Fibroblast of mammary gland (primary cell): ENCODE measurements at places on chromosomes 3 and 15.

DNA sequence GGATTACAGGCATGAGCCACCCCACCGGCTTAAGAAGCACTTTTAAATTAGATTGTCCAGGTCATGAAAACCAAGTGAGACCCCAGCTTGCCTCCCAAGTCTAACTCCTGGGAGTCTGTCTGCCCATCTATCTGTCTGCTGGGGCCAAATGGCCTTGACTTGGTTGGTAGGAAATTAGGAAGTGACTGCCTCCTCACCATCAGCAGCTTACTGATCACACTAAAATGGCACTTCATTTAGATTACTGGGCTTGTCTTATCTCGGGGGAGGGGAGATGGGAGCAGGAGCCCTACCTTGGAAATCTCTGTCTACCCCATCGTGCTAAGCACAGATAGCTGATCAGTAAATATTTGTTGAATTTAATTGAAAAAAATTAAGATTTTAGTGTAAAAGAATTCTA is 5.6 kb upstream of the LRRC2 start:
- DNase-seq: no peak

GRCh38 chr3:139982404-139982803 is 47.4 kb downstream of the CLSTN2 start:
- peak; percentile 6 for DNase-seq

DNA sequence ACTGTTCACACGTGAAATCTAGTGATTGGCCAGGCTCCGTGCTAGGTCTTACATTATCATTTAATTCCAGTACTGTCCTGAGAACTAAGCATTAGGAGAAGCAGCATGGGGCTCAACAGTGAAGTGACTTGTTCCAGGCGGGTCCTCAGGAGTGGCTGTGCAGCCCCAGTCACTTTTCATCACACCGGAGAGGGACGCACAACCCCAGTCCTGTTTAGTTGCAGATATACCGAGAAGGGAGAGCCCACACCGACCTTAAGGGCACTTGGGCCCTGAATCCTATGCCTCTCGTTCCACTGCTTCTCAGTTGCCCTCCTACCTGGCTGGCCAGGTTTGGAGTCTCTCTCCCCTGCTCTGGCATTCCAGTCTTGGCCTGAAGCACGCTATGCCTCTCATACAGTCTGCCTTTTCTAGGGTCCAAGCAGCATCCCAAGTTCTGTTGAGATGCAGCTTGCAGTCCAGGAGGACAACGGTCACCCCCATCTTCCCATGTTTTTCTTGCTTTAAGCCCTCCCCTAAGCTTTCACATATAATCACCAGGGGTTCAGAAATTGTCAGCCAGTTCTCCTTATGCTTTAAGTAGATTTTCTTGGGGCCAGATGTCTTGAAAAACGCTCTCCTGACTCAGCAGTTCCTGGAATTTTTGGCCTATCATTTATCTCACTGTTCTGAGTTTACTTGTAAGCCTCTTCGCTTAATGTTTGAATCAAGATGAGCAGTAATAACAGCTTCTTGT is 10.1 kb downstream of the FAM131A start:
- peak; percentile 54 for DNase-seq

GRCh38 chr3:171604370-171604769 is 144.2 kb upstream of the TNIK start:
- DNase-seq: no peak

- DNase-seq: no peak
Observed at GRCh38 chr15:57411945-57412768, 35.9 kb downstream of the CGNL1 start.

- DNase-seq: no peak
Observed at GRCh38 chr3:134879990-134880389, 84.9 kb downstream of the EPHB1 start.

DNA sequence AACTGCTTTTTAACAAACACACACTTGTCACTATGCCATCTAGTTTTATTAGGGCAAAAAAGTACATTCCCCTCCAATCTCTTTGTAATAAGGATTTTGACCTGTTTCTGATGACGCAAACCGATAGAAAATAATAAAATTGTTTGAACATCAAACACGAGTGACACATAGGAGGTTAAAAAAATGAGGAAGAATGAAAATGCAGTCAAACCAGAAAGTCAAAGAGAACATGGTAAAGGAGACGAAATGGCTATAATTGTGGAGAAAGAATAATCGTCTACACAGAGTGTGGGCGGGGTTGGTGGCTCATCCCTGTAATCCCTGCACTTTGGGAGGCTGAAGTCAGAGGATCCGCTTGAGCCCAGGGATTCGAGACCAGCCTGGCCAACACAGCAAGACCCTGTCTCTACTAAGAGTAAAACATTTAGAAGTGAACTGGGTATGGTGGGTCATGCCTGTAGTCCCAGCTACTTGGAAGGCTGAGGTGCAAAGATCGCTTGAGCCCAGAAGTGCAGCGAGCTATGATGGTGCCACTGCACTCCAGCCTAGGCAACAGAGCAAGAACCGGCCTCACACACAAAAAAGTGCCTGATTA is 83.2 kb downstream of the MEIS2 start:
- DNase-seq: peak; percentile 45

GRCh38 chr3:194326968-194327217 is 24.2 kb downstream of the CPN2 start:
- peak; percentile 40 for DNase-seq

DNA sequence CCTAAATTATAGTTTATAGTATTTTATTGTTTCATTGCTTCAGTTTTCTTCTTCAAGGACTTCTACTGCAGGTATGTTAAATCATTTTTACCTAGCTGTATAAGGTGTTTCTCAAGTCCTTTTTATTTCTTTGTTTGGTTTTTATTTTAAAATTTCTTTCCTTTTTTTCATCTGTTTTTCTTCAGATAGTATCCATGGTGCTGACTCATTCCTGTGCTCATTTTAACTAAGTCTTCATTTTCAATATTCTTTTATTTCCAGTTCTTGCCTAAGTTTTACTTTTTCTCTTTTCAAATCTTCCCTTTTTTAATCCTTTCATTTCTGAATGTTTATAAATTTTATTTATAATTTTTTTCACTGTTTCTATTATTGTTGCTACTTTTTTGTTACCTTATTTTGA is 42.3 kb upstream of the STIMATE start:
- no peak for DNase-seq

DNA sequence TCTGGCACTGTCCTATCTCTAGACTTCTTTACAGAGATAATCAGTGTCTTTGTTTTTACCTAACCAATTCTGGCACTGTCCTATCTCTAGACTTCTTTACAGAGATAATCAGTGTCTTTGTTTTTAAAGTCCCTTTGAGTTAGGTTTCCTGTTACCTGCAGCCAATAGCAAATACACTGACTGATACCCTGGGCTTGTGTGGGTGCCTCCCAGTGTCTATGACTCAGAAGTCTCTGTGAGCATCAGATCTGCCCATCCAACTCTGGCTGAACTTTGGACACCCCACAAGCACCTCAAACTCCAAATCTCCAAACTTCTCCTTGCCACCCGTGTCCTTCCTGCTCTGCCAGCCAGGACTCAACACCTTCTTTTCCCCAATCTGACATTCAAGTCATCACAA is 30.4 kb downstream of the SLC41A3 start:
- DNase-seq: peak; percentile 6

- no peak for DNase-seq
Observed at GRCh38 chr15:70498096-70498626, 265.2 kb downstream of the UACA start.

- peak; percentile 54 for DNase-seq
Observed at GRCh38 chr3:146334151-146334550, 83.2 kb upstream of the PLSCR4 start.

DNA sequence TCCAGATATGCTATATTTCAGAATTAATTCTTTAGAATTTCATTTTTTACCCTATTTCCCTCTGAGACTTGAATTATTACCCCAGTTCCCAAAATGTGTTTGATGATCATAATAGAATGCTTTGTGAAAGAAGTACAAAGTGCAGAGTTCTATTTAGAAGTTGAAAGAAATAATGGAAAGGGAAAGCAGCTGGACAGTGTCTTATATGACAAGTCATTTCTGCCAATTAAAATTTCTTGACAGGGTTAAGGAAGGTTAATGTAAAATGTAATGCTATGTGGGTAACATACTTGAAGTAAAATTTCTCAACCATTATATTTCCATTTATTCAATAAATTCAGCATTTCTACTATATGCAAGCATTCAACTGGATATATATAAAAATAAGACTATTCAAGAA is 33.1 kb downstream of the FGF7 start:
- no peak for DNase-seq

- DNase-seq: no peak
Observed at GRCh38 chr3:101849714-101850245, 466 bp downstream of the NFKBIZ start.

DNA sequence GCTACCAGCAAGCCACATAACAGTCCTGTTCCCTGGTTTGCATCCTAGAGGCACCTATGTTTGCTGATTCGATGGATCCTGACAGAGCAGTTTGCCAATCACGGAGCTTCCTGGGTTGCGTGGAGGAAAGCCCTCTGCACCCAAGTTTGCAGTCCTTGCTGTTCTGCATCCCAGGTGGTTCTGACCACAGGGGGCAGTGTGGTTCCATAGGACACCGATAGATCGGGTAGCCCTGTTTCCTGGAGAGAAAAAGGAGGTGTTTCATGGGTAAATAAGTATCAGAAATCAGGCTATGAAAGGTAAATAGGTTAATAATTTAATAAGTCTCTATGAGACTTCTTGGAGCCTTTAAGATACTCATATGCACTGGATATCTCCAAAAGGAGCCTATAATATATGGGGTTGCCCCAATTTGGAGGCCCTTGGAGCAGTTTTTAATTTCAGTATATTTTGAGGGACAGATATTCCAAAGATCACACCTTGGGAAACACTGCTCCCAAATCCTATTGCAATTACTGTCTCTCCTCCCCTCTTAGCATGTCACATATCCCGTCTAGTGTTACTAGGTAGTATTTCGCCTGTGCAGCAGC is 194.6 kb upstream of the TPM1 start:
- DNase-seq: peak; percentile 68

DNA sequence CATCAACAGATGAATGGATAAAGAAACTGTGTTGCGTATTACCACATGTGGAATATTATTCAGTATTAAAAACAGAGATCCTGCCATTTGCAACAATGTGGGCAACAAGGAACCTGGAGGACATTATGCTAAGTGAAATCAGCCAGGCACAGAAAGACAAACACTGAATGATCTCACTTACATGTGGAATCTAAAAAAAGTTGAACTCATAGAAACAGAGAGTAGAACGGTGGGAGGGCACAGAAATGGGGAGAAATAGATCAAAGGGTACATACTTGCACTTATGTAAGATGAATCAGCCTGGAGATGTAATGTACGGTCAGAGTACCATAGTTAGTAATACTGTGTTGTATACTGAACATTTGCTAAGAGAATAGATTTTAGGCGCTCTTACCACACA is 29.8 kb upstream of the MUC13 start:
- DNase-seq: peak; percentile 81

- DNase-seq: no peak
Observed at GRCh38 chr3:4356220-4356540, 53.0 kb downstream of the SETMAR start.
